ENCODE measurements at places on chromosomes 12 and 14.

DNA sequence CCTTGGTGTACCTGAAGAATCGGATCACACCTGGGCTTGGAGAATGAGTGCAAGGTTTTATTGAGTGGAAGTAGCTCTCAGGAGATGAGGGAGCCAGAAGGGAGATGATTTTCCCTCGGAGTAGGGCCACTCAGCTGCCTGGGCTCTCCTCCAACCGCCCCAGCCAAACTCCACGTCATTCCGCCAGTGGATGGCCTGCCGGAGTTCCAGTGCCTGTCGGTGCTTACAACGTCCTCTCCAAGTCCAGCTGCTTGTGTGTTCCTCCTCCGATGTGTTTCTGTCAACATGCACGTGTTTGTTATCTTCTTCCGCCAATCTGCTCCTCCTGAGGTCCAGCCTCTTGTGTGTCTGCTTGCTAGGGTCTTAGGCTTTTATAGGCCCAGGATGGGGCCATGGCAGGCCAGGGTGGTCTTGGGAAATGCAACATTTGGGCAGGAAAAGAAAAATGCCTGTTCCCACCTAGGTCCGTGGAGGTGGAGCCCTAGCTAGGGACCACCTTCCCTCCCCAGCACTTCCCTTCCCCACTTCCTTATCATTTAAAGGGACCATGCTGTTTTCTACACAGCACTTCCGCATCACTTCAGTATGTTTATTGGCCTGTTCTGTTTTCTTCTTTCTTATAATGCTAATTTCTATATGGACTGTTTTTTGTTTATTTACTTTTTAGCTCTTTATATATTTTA, 343.2 kb downstream of the PDZRN4 start:
- no peak overlapping the region for H3K4me3 ChIP-seq
- no peaks in the 10 kb centered on the region for H3K36me3 ChIP-seq
- no peaks in the 10 kb centered on the region for H3K27me3 ChIP-seq
- H3K27ac ChIP-seq, result no peak overlapping the region

- DNase-seq, result peak; percentile 10
- H3K4me1 ChIP-seq, result peaks cover 3% of the 10 kb centered on the region
- no peaks in the 10 kb centered on the region for H3K36me3 ChIP-seq
- no peak overlapping the region for H3K27ac ChIP-seq
- H3K27me3 ChIP-seq, result no peaks in the 10 kb centered on the region
These were observed 479.4 kb upstream of the NOVA1 start for GRCh38 chr14:27077214-27077613.

DNA sequence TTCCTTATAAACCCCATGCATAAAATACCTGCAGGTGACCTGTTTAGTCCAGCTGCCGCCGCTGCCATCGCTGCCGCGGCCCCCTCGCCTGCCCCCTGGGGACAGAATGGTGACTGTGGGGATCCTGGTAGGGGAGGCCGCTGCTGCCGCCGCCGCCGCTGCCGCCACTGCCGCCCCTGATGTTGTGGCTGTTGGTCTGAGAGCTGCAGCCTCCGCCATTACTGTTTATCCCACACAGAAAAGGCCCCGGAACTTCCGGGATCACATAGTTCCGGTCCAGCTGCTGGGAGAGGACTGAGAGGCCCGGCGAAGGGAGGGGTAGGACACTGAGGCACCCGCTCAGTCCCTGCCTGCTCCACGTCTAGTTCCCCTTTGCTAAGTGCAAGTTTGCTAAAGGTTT, 244.9 kb downstream of the C12orf50 start:
- H3K4me3 ChIP-seq, result no peak overlapping the region
- DNase-seq, result no peak
- no peaks in the 10 kb centered on the region for H3K27me3 ChIP-seq
- no peak overlapping the region for H3K27ac ChIP-seq
- no peaks in the 10 kb centered on the region for H3K36me3 ChIP-seq
- H3K4me1 ChIP-seq, result no peaks in the 10 kb centered on the region

DNA sequence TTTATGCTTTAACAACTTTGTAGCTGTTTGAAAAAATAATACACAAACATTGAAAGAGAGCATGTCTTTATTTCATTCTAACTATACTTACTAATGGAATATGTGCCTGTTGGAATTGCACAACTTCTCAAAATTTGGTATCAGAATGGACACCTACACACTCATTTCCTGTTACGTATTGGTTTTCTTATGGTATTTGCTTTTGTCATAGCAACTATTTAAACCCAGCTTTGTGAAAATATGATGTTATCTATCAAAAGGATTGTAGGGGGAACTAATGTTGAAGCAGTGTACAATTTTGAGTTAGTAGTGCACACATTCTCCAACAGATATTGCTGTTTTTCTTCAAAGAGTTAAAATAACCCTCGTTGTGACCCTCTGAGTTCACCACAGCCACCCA, 52.6 kb downstream of the RBMS2 start:
- DNase-seq, result no peak
- no peaks in the 10 kb centered on the region for H3K36me3 ChIP-seq
- no peak overlapping the region for H3K27ac ChIP-seq
- peaks cover 18% of the 10 kb centered on the region for H3K4me1 ChIP-seq
- H3K27me3 ChIP-seq, result no peaks in the 10 kb centered on the region

- no peak overlapping the region for H3K27ac ChIP-seq
- no peak overlapping the region for H3K4me3 ChIP-seq
- no peaks in the 10 kb centered on the region for H3K36me3 ChIP-seq
- H3K27me3 ChIP-seq, result no peaks in the 10 kb centered on the region
These were observed 132.1 kb downstream of the SAMD4A start for GRCh38 chr14:54698966-54699530.
